ENCODE measurements at places on chromosomes 4 and X. TPM values are rescaled to one million over a fixed set of nuclear protein-coding genes. Genes with fewer than 3 reads are reported as not detected.

- no peaks in the 10 kb centered on the region for H3K27me3 ChIP-seq
- H3K4me1 ChIP-seq = peaks cover 28% of the 10 kb centered on the region
- peak overlapping the region; percentile 66 for H3K4me3 ChIP-seq
- no peak for DNase-seq
Measured at GRCh38 chr4:82899374-82900065, 1.0 kb upstream of the THAP9 start.

DNA sequence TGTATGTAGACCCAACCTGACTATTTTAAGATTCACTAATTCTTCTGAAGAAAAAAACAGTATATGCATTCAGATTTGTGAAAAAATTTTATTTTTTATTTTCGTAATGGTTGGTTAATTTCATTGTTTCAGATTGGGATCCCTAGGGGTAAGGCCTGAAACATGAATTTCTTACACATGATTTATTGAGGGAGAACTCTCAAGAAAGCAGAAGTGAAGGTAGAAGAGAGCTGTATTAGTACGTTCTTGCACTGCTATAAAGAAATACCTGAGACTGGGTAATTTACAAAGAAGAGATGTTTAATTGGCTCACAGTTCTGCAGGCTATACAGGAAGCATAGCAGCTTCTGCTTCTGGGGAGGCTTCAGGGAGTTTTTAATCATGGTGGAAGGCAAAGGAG lies 611.9 kb upstream of the TECRL start:
- H3K4me3 ChIP-seq = no peak overlapping the region
- no peaks in the 10 kb centered on the region for H3K36me3 ChIP-seq
- no peaks in the 10 kb centered on the region for H3K4me1 ChIP-seq

DNA sequence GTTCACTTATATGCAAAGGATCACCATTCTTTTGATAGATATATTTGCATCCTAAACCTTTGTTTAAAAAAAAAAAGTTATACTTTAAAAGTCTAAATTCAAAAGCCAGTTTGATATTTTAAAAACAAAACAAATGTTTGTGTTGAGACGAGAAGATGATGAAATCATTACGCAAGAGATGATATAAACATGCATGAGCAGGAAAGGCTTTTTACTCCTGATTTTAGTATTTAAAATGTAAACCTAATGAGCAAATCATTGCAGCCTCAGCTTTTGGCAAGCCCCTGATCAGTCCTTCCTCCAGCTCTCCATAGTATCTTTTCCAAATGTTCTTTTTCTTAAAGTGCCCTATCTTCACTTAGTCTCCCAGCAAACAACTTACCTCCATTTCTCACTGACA lies 115.6 kb downstream of the ARAP2 start:
- DNase-seq = no peak
- H3K27me3 ChIP-seq = no peaks in the 10 kb centered on the region
- H3K36me3 ChIP-seq = peaks cover 7% of the 10 kb centered on the region

GRCh38 chrX:154840856-154841255 lies 6.4 kb upstream of the SMIM9 start:
- no peak overlapping the region for H3K4me3 ChIP-seq
- H3K36me3 ChIP-seq = no peaks in the 10 kb centered on the region
- no peak overlapping the region for H3K27ac ChIP-seq
- DNase-seq = no peak

- no peaks in the 10 kb centered on the region for H3K27me3 ChIP-seq
- no peaks in the 10 kb centered on the region for H3K4me1 ChIP-seq
Measured at GRCh38 chr4:138555584-138555983, 313.4 kb upstream of the SLC7A11 start.

DNA sequence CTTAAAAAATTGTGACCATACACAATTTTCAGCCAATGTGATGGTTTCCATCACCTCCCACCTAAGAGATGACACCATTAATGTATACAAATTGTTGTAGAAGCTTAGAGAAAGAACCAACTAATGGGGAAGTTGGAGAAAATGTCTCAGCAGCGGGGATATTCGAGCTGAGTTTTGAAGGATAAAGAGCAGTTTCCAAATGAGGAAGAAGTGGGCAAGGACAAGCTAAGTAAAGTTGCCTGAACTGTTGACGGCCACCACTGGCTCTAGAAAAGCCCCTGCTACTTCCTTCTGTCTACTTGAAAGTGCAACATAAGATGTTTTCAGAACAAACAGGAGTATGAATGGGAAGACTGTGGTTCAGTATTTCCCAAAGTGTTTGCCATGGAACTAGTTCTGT lies 92.0 kb downstream of the CHRNA9 start:
- peaks cover 6% of the 10 kb centered on the region for H3K36me3 ChIP-seq
- no peaks in the 10 kb centered on the region for H3K4me1 ChIP-seq
- no peak overlapping the region for H3K4me3 ChIP-seq
- H3K27me3 ChIP-seq = no peaks in the 10 kb centered on the region
- no peak for DNase-seq

- no peaks in the 10 kb centered on the region for H3K27me3 ChIP-seq
- peaks cover 7% of the 10 kb centered on the region for H3K4me1 ChIP-seq
- DNase-seq = no peak
- H3K36me3 ChIP-seq = no peaks in the 10 kb centered on the region
- no peak overlapping the region for H3K4me3 ChIP-seq
Measured at GRCh38 chr4:658681-659667, 15.1 kb downstream of the ATP5ME start.

DNA sequence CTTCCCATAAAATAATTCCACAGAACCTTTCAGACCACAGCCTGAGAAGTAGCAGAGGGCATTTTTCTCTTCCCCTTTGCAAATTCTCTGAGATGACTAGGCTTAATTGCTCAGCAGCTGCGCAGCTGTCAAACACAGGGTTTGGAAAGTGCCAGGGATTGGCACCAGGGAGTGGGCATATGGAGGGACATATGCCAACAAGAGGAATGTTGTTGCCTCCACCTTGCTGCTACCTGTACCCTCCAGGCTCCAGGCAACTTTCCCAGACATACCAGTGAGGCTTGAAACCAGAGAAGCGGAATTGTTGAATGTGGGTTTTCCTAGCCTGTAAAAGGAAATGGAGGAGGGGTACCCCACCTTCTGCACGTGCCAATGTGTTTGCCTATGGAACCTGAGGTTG lies 256.2 kb upstream of the GPR101 start:
- no peaks in the 10 kb centered on the region for H3K27me3 ChIP-seq
- H3K27ac ChIP-seq = no peak overlapping the region
- H3K4me3 ChIP-seq = no peak overlapping the region
- DNase-seq = no peak
- H3K36me3 ChIP-seq = no peaks in the 10 kb centered on the region

GRCh38 chr4:22721204-22721603 lies 28.5 kb downstream of the GBA3 start:
- H3K4me3 ChIP-seq = no peak overlapping the region
- no peaks in the 10 kb centered on the region for H3K4me1 ChIP-seq
- no peak for DNase-seq
- H3K27me3 ChIP-seq = no peaks in the 10 kb centered on the region
- H3K36me3 ChIP-seq = no peaks in the 10 kb centered on the region
- H3K27ac ChIP-seq = no peak overlapping the region

- no peaks in the 10 kb centered on the region for H3K36me3 ChIP-seq
- DNase-seq = no peak
- no peak overlapping the region for H3K27ac ChIP-seq
- H3K27me3 ChIP-seq = no peaks in the 10 kb centered on the region
- no peaks in the 10 kb centered on the region for H3K4me1 ChIP-seq
- H3K4me3 ChIP-seq = no peak overlapping the region
Measured at GRCh38 chr4:123381996-123382395, 14.6 kb upstream of the SPRY1 start.

- H3K36me3 ChIP-seq = no peaks in the 10 kb centered on the region
- H3K27me3 ChIP-seq = no peaks in the 10 kb centered on the region
- H3K27ac ChIP-seq = no peak overlapping the region
- H3K4me3 ChIP-seq = no peak overlapping the region
- no peaks in the 10 kb centered on the region for H3K4me1 ChIP-seq
Measured at GRCh38 chr4:74063859-74064258, 25.4 kb upstream of the CXCL3 start.

GRCh38 chr4:6718932-6719610 lies 3.1 kb downstream of the BLOC1S4 start:
- no peak overlapping the region for H3K4me3 ChIP-seq
- H3K27me3 ChIP-seq = no peaks in the 10 kb centered on the region
- peaks cover 24% of the 10 kb centered on the region for H3K4me1 ChIP-seq
- DNase-seq = no peak
- H3K36me3 ChIP-seq = no peaks in the 10 kb centered on the region

DNA sequence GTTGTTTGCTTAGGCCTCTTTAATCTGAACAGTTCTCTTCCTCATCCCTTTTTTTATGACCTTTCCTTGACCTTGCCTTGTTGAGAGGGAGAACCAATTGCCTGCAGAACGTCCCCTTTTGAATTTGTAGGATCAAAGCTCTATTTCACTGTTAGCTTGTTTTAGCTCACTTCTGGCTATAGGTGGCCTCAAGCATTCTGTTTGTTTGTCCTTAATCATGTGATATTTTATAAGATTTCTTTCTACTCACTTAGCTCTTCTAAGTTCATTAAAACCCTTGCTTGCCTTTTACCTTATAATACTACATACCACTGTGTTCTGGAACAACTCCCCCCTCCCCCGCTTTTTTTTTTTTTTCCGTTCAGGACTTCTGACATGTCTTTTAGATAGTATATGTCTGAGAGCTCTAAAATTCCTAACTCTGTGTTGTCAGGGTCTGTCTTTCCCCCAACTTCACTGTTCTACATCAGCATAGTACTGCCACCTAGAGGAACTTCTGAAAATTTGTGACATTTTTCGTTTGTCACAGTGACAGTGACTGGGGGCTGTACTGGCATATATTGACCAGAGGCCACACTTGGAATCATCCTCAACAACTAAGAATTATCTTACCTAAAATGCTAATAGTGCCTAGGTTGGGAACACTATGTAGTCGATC lies 128.5 kb downstream of the LARP7 start:
- H3K36me3 ChIP-seq = no peaks in the 10 kb centered on the region
- no peaks in the 10 kb centered on the region for H3K4me1 ChIP-seq
- no peak overlapping the region for H3K27ac ChIP-seq
- H3K4me3 ChIP-seq = no peak overlapping the region
- no peaks in the 10 kb centered on the region for H3K27me3 ChIP-seq
- DNase-seq = no peak

GRCh38 chrX:19344661-19345060 lies 934 bp downstream of the PDHA1 start:
- H3K36me3 ChIP-seq = no peaks in the 10 kb centered on the region
- H3K4me3 ChIP-seq = no peak overlapping the region
- H3K27ac ChIP-seq = no peak overlapping the region
- peaks cover 7% of the 10 kb centered on the region for H3K4me1 ChIP-seq
- H3K27me3 ChIP-seq = no peaks in the 10 kb centered on the region

GRCh38 chrX:139776599-139776998 lies 68.6 kb upstream of the MCF2 start:
- no peak overlapping the region for H3K4me3 ChIP-seq
- H3K27ac ChIP-seq = no peak overlapping the region
- no peak for DNase-seq
- H3K27me3 ChIP-seq = no peaks in the 10 kb centered on the region

DNA sequence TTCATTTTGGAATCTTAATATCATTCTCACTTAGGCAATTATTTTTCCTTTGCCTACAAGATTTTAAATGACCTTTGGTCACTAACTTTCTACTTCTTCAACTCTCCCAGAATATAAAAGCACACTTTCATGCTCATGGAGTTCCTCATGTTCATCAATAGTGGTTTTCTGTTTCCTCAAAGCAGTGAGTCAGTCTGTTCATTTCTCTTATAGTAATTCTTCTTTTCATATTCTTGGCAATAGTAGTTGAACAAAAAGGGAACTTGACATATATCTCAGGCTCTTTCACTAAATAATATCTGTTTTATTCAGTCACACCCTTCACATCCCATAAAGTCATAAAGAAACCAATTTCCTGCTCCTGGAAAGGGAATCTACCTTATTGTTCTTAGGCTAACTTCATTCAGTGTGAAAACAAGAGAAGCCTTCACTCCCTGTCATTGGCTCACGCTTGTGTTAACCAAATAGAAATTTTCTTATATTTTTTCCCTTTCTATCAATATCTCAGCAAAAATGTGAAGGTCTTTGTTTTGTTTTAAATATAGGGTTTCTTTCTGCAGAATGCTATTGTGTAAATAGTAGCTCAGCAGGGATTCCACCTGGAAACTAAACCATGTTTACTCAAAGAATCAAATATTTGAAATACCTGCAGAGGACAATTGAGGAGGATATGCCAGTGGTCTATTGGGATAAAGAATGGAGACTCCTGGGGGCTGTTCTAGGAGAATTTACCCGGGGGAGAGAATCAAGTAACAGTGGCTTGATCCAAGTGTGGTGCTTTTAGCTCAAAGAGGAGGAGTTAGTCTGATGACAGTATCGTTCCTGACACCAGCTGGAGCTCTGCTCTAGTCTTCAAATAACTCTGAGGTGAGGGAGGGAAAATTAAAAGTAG lies 13.4 kb upstream of the TNIP3 start:
- H3K4me1 ChIP-seq = no peaks in the 10 kb centered on the region
- no peaks in the 10 kb centered on the region for H3K36me3 ChIP-seq
- no peaks in the 10 kb centered on the region for H3K27me3 ChIP-seq
- no peak for DNase-seq

DNA sequence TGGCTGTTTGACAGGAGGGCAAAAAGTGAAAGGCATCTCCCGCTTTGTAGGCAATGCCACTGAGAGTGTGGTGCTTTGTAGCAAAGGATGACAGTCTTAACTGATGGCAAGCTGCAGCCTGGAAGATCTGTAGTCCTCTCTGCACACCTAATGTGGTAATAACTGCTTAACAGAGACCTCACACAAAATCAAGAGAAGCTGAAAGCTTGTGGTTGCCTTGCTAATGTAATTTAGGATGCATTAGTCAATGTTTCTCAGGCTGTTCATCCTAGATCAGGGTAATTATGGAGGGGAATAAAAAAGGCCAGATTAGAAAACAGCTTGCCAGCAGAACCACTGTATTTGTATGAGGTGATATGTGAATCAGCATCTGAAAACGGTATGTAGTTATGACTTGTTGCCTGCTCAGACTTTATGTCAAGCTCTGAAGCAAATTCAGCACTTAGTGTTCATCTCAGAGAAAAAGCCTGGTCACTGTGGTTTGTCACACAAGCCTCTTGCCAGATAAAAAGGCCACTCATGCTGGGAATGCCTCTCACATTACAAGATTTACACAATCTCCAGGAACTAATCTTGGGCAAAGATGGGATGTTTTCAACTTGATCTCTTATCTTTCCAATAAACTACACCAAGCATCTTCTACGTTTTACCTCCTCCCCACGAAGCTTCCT lies 130.8 kb downstream of the ENOX2 start:
- H3K27ac ChIP-seq = no peak overlapping the region
- H3K4me3 ChIP-seq = no peak overlapping the region
- DNase-seq = no peak
- no peaks in the 10 kb centered on the region for H3K4me1 ChIP-seq
- H3K27me3 ChIP-seq = no peaks in the 10 kb centered on the region

- no peak overlapping the region for H3K4me3 ChIP-seq
- DNase-seq = no peak
- H3K36me3 ChIP-seq = no peaks in the 10 kb centered on the region
- H3K4me1 ChIP-seq = no peaks in the 10 kb centered on the region
- H3K27ac ChIP-seq = no peak overlapping the region
- no peaks in the 10 kb centered on the region for H3K27me3 ChIP-seq
Measured at GRCh38 chrX:12673487-12673886, 117.7 kb upstream of the PRPS2 start.

- no peak overlapping the region for H3K4me3 ChIP-seq
- no peaks in the 10 kb centered on the region for H3K36me3 ChIP-seq
- no peak overlapping the region for H3K27ac ChIP-seq
- no peak for DNase-seq
- peaks cover 2% of the 10 kb centered on the region for H3K4me1 ChIP-seq
Measured at GRCh38 chr4:148200960-148201359, 241.3 kb downstream of the NR3C2 start.

MAGEE2 gene
- not detected for total RNA-seq

TEX13B gene
- total RNA-seq = not detected

USP17L13 gene
- not detected for total RNA-seq

UGT2B11 gene
- total RNA-seq = not detected

ARR3 gene
- total RNA-seq = not detected

FAM133A gene
- not detected for total RNA-seq

HERC5 gene
- total RNA-seq = 5.4 TPM

REPS2 gene
- 17.0 TPM for total RNA-seq

TSPAN6 gene
- total RNA-seq = 19.9 TPM

ZAR1 gene
- 6.3 TPM for total RNA-seq

HELT gene
- 1.6 TPM for total RNA-seq
